ENCODE measurements at places on chromosomes 3 and 15. TPM values are rescaled to one million over a fixed set of nuclear protein-coding genes. Genes with fewer than 3 reads are reported as not detected.

The COL6A6 gene
- total RNA-seq, result not detected

- no peaks in the 10 kb centered on the region for H3K36me3 ChIP-seq
- no peak overlapping the region for H3K27ac ChIP-seq
- H3K4me3 ChIP-seq, result no peak overlapping the region
- no peak for DNase-seq
Observed at GRCh38 chr3:127074900-127075360, 92.0 kb downstream of the PLXNA1 start.

The CORO2B gene
- not detected for total RNA-seq

- no peaks in the 10 kb centered on the region for H3K27me3 ChIP-seq
- H3K4me3 ChIP-seq, result no peak overlapping the region
- no peak overlapping the region for H3K27ac ChIP-seq
- H3K4me1 ChIP-seq, result no peaks in the 10 kb centered on the region
Observed at GRCh38 chr3:187725653-187726370, 19.5 kb downstream of the BCL6 start.

The PLSCR5 gene
- not detected for total RNA-seq

GRCh38 chr3:43268636-43269035 lies 17.7 kb upstream of the SNRK start:
- H3K27ac ChIP-seq, result no peak overlapping the region
- DNase-seq, result no peak
- no peaks in the 10 kb centered on the region for H3K4me1 ChIP-seq
- no peak overlapping the region for H3K4me3 ChIP-seq

- H3K27ac ChIP-seq, result no peak overlapping the region
- no peak for DNase-seq
- H3K4me1 ChIP-seq, result peaks cover 66% of the 10 kb centered on the region
Observed at GRCh38 chr3:71499227-71499876, 84.2 kb downstream of the FOXP1 start.
